ENCODE measurements at places on chromosomes 2 and 18. TPM values are rescaled to one million over a fixed set of nuclear protein-coding genes. Genes with fewer than 3 reads are reported as not detected.

RPRM gene
- not detected for total RNA-seq

GPR39 gene
- 7.2 TPM for total RNA-seq

DNAJC5G gene
- total RNA-seq: not detected

IL37 gene
- not detected for total RNA-seq

GALR1 gene
- not detected for total RNA-seq

HOXD8 gene
- 1.7 TPM for total RNA-seq

CTAGE1 gene
- not detected for total RNA-seq

SPDYA gene
- total RNA-seq: 0.85 TPM

Measured in tracheal epithelial cell (primary cell).